Epithelial cell of umbilical artery (primary cell): ENCODE measurements at places on chromosomes 1 and 21. TPM values are rescaled to one million over a fixed set of nuclear protein-coding genes. Genes with fewer than 3 reads are reported as not detected.

Gene ELF3
- total RNA-seq, result 0.30 and 0.32 TPM in 2 replicates

Gene TFF2
- not detected in 2 replicates for total RNA-seq

Gene KCNA3
- total RNA-seq, result not detected in 2 replicates

Gene CTSK
- total RNA-seq, result 1.9 and 8.7 TPM in 2 replicates

Gene ERICH3
- total RNA-seq, result not detected in 2 replicates

Gene CFHR1
- not detected in 2 replicates for total RNA-seq

Gene ACTA1
- total RNA-seq, result not detected in 2 replicates

Gene SLC9C2
- total RNA-seq, result 0.32 TPM in 1 of 2 replicates, not detected in the other

Gene ABCG1
- 20.2 and 35.1 TPM in 2 replicates for total RNA-seq

Gene CELA3A
- total RNA-seq, result not detected in 2 replicates

Gene LCE1F
- total RNA-seq, result not detected in 2 replicates

Gene PKLR
- total RNA-seq, result not detected in 2 replicates

Gene KLHL21
- 16.9 and 19.8 TPM in 2 replicates for total RNA-seq

Gene FALEC
- not detected in 2 replicates for total RNA-seq

Gene MRPS14
- 26.6 and 32.8 TPM in 2 replicates for total RNA-seq

Gene FTCD
- total RNA-seq, result not detected in 2 replicates

Gene GJB4
- total RNA-seq, result not detected in 2 replicates

Gene PRELP
- under 0.01 and 0.15 TPM in 2 replicates for total RNA-seq

Gene MAP3K7CL
- total RNA-seq, result 3.5 and 3.6 TPM in 2 replicates

Gene GNG4
- not detected in 2 replicates for total RNA-seq

Gene CBR3
- total RNA-seq, result 11.0 and 17.3 TPM in 2 replicates

Gene AKT3
- 54.2 and 61.4 TPM in 2 replicates for total RNA-seq

Gene SPATA45
- not detected in 2 replicates for total RNA-seq

Gene FCGR3A
- total RNA-seq, result not detected in 2 replicates

Gene LCE1B
- total RNA-seq, result not detected in 2 replicates

Gene C1orf87
- not detected in 2 replicates for total RNA-seq

Gene RHD
- not detected in 2 replicates for total RNA-seq

Gene TBX19
- 0.32 and 0.46 TPM in 2 replicates for total RNA-seq
